ENCODE measurements at places on chromosomes 6 and 20.

DNA sequence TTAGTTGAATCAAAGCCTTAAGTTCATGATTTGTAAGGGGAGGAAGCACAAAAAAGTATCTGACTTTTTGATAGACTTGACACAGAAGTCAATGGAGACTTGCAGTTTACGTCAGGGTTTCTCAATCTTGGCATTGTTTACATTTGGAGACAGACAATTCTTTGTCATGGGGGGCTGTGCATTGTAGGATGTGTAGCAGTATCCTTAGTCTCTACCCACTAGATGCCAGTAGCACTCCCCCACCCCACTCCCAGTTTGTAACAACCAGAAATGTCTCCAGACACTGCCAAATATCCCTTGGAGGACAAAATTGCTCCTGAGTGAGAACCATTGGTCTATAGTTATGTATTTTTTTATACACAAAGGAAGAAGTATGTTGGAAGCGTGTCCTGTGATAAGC is 434.1 kb downstream of the RFPL4B start:
- no peak for ATAC-seq

DNA sequence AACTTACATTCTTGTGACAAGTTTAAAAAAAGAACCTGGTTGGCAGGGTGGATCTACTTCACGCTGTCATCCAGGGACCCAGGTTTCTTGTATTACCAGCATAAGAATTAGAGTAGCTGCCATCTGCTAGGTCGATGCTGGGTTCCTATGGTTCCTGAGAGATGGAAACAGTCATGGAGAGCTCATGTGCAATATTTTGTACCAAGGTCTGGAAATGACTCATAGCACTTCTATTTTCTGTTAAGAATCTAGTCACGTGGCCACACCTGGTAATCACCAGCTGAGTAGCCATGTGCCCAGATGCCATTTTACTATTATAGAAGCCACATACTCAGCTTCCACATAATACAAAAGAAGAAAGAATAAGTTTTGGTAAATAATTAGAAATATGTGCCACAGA is 171.3 kb downstream of the CD83 start:
- ATAC-seq, result no peak

- no peak for ATAC-seq
Observed at GRCh38 chr6:119728935-119729334, 379.4 kb upstream of the MAN1A1 start.

DNA sequence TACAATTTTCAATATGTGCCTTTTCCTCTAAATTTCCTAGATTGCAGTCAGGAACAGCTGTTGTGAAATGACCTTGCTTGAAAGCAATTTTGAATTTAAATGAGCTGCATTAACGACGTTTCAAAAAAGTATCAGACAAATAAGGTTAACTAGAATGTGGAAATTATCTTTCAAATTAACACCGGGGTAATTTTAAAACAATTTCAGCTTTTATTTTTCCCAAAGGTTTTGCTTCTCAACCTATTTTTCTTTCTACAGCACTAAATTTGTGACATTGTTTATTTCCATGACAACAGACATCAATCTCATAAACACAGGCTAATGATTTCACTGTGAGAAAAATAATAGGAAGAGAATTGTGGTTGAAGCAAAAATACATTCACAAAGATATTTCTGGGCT is 38.5 kb downstream of the COL12A1 start:
- no peak for ATAC-seq

DNA sequence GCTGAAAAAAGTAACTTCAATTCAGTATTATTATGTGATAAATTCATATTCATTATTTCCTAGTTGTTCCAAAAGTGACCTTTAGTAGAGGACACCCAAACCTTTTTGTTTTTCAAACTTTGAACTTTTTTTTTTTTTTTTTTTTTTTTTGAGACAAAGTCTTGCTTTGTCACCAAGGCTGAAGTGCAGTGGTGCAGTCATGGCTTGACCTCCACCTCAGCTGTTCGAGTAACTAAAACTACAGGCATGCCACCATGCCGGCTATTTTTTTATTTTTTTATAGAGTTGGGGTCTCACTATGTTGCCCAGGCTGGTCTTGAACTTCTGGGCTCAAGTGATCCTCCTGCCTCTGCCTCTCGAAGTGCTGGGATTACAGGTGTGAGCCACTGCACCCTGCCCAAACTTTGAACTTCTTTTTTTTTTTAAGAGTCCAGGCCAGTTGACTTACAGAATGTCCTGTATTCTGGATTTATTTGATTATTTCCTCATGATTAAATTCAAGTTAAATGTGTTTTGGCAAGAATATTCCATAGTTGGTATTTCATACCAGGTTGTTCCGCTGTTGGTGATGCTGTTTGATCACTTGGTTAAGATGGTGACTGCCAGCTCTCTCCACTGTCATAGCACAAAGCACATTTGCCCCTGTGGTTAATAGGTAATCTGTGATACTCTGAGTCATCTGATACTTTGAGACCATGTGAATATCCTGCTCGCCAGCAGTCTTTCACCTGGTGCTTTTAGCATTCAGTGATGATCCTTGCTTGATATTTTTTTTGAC is 48.0 kb downstream of the VAPB start:
- no peak for ATAC-seq

- ATAC-seq, result no peak
Observed at GRCh38 chr6:100897671-100898070, 16.5 kb upstream of the ASCC3 start.

- ATAC-seq, result no peak
Observed at GRCh38 chr20:35087791-35088190, 4.8 kb downstream of the TRPC4AP start.

- ATAC-seq, result peak; percentile 15
Observed at GRCh38 chr20:4014031-4014474, 1.3 kb downstream of the RNF24 start.

DNA sequence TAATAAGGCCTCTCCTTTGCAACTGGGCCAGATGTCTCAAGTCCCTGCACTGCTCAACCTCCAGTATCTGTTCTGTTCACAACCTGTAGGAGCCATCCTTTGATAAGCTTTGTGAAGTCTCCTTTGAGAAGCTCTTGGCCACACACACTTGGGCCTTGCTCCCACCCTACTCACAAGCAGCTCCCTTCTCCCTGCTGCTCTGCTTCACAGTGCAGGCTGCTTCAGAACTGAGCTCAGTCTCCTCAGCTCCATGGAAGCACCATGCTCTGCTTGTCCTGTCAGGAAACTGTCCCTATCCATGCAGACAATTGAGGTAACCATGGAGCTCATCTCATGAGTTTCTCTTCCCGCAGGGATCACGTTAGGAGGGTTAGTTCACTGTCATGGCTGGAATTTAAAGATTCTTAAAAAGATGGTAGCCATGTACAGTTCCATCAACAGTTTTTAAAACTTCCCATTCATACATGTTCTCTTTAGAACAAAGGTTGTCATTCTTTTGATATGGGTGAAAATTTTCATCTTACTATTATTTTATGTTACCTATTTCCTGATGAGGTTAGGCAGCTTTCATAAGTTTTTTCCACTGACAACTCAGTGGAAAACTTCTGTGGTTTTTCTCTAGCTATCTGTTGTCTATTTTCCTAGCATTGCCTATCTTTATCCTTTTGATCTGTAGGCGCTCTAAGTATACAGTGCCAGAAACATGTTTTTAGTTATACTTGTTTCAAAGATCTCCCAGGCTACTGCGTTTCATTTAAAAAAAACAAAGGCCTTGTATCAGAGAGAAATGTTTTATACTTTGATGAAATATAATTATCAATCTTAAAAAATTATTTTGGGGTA is 62.6 kb downstream of the AK9 start:
- no peak for ATAC-seq

- ATAC-seq, result peak; percentile 84
Observed at GRCh38 chr20:3767427-3768341, at the start of gene ADISSP. Gene ADISSP, minus strand, starts transcription at chr20:3767753. Its CDS starts 7,653 bp downstream, at chr20:3760100.

GRCh38 chr6:47455533-47456209 is 21.9 kb upstream of the CD2AP start:
- no peak for ATAC-seq

DNA sequence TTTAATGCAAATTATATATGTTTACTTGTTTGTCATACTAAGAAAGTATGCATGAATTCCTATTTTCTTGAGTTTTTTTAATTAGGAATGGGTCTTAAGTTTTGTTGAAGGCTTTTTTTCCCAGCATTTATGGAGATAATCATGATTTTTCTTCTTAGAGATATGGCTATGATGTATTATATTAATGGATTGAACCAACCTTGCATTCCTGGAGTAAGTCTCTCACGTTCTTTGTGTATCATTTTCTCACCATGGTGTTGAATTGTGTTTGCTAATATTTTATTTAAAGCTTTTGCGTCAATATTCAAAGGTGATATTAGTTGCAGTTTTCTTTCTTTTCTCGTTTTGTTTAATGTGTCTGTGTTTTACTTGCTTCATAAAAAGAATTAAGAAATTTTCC is 48.4 kb upstream of the SLC35D3 start:
- no peak for ATAC-seq

DNA sequence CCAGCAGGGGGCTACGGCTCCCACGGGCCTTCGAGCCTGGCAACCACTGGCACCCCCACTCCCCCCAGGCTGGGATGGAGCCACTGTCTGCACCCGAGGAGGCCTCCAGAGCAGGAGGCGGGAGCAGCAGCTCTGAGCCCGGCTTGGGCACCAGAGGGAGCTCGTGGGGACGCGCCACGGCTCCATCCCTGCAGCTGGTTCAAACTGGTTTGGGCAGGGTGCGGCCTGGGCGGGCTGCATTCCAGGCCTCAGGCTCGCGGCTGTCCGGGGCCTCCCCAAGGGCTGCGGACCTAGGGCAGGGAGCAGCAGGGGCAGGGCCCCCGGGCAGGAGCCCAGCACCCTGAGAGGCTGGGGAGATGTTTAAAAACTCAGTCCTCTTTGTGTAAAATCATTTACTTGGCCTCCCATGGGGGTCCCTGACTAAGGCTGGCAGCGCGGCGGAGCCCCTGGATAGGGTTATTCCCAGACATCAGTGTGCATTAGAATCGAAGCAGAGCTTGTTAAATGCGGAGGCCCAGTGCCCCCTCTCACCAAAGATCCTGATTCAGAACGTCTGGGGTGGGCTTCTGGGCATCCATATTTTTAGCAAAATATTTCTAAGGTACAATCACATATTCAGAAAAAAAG is 4.1 kb upstream of the BCAS4 start:
- peak; percentile 85 for ATAC-seq

GRCh38 chr6:143542888-143543287 is 31.4 kb upstream of the FUCA2 start:
- ATAC-seq, result peak; percentile 31

GRCh38 chr6:42572523-42572922 is 8.7 kb downstream of the UBR2 start:
- no peak for ATAC-seq

GRCh38 chr20:1661542-1662299 is 4.1 kb upstream of the SIRPG start:
- ATAC-seq, result no peak

DNA sequence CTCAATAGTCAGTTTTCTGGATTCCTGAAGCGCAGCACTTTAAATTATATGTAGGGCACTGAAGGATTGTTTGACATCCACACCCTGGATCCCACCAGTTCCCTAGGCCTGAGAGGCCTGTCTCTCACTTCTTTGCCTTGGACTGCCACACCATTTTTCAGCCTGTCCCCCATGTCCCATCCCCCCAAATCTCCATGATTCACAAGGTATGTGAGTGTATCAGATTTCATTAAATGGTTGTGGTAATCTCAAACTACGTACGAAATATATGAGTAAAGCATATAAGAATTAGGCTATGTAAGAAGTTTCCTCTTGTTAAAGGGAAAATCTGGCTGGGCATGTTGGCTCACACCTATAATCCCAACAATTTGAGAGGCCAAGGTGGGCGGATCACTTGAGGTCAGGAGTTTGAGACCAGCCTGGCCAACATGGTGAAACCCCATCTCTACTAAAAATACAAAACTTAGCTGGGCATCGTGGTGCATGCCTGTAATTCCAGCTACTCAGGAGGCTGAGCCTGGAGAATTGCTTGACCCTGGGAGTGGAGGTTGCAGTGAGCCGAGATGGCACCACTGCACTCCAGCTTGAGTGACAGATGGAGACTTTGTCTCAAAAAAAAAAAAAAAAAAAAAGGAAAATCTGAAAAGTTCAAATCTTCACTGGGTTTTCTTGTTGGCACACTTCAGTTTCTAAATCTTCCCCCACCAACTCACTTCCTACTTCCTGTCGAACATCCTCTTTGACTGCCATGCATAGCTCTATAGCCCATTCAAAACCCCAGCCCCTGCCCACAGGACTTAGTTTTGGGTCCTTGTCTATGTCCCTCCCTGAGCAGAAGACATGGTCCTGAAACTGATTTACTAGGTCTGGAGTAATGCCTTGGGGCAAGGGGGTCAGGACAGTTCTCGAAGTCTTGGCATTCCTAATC is 97.3 kb upstream of the SHLD1 start:
- no peak for ATAC-seq

- no peak for ATAC-seq
Observed at GRCh38 chr6:1290086-1290485, 21.8 kb upstream of the FOXQ1 start.

DNA sequence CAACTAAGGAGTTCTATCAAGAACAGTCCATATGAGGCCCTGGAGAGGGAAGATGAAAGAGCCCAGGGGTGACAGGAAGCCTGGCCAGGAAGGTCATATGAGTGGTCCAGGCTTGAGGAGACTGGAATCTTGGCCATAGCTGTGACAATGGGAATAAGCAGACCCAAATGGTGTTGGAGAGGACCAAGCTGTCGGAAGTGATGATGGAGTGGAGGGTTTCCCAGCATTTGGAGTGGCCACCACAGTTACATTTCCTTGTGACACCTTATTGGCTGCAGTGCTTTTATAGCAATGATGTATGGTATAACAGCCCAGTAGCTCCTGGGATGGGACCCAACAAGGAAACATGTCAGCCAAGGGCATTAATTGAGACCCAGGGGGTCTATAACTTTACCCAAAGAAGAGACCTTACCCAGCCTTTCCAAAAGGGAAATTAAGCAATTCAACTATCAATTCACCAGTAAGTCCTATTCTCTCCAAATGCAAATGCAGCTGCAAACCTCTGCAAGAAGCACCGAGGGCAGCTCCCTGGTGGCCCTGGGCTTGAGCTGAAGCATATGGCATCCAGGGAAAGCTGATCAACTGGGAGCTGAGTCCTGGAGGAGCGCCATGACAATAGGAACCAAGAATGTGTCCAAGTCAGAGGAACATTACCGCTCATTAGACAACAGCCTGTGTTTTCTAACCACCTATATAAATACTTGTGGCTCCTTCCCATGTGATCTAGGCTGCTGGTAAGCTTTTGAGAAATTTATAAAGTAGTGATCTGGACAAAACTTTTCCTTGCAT is 219.4 kb downstream of the SOD2 start:
- no peak for ATAC-seq

DNA sequence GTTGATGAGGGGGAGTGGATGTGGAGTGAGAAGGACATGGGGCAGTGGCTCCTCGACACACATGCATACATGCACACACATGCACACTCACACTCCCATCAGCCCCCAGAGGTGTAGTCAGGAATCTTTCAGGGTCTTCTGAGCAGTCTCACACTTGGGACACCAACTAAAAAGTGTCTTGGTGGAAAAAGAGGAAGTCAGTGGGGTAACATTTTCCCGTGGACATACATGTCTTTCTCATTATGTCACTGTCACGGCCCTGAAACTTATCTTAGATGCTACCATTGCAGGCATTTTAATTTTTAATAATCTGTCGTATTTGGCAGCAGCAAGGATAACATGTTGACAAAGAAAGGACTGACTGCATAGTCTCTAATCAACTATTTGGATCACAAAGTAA is 261.1 kb downstream of the ADGRG6 start:
- no peak for ATAC-seq

GRCh38 chr6:50112981-50113857 is 63.5 kb upstream of the DEFB112 start:
- no peak for ATAC-seq
